ENCODE measurements at places on chromosomes 16 and 17.

DNA sequence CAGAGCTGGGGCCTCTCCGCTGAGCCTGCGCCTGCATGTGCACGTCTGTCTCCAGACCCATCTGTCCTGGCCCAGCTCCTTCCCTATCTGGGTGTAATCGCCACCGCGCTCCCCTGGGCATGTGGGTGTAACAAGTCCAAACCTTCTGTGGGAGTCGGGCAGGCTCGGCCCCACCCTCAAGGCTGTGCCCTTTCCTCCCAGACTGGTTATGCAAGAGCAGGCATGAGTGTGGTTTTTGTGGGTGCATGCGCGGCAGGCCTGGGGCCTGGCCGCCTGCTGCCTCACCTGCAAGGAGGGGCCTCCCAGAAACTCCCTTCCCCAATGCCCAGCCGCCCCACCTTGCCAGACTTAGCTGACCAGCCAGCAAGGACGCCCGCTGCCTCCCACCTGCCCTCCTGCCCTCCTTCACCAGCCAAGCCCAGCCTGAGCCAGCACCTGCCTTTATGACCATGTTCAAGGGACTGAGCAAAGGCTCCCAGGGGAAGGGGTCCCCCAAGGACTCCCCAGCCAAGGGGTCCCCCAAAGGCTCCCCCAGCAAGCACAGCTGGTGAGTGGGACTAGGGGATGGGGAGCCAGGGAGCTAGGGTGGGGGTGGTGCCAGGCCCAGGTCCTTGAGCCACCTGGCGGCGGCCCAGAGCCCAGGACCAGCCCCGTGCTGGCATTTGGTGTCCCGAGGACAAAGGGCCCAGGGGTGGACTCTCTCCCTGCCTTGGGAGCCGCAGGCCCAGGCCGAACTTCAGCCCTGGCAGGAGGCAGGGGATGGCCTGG is at the start of gene EVPLL:
Gene EVPLL, plus strand, starts transcription at position 342 of the 768 bp plus-strand sequence. CDS start 3,160 bp downstream, outside the sequence.
- DNase-seq, result peak; percentile 20

DNA sequence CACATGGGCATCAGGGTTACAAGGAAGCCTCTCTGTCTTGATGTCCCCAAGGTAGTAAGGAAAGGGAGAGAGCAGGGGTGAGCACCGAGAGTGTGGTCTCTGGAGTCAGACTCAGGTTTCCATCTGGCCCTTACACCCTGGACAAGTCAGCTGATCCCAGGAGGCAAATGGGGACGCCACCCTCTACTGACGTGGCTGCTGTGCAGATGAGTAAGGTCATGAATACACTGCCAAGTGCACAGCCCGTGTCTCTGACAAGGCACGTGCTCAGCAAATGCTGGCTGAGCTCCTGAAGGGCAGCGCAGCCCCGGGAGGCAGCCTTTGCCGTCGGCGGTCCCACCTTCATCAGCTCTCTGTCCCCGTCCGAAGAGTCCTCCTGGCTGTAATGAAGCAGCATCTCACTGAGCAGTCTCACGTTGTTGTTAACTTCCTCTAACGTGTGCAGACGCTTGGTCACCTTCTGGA is 19.4 kb downstream of the GGA3 start:
- peak; percentile 44 for DNase-seq

DNA sequence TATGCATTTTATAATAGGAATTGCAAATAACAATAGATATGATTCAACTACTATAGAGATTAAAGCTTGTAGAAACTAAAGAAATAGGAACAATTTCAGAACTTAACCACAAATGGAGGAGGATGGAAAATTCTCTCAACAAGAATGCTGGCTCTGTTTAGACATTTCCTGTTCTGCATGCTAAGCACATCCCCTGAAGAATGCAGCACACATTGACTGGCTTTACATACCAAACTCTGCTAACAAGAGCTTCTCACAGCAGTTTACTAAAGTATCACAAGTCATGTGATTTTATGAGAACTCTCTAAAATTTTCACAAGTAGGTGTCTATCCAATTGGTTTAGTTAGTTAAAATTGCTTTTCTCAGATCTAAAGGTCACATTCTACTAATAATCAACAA is 85.2 kb downstream of the SPAG9 start:
- DNase-seq, result peak; percentile 70

DNA sequence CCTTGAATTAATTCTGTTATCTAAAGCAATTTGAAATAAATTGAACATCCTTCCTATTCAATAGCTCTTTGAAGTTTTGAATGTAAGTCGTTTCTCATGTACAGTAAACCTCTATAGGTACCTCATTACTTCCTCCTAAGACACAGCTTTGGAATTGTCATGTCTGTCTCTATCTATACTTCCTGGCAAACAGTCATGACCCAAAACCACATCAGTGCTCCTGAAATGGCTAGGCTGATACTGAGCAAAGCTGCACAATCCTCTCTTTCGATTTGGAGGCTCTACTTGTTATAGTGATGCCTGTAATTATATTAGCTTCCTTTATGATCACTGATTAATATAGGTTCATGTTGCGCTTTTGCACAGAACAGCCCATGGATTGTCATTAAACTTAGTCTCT is 110.1 kb downstream of the ADAMTS18 start:
- no peak for DNase-seq

DNA sequence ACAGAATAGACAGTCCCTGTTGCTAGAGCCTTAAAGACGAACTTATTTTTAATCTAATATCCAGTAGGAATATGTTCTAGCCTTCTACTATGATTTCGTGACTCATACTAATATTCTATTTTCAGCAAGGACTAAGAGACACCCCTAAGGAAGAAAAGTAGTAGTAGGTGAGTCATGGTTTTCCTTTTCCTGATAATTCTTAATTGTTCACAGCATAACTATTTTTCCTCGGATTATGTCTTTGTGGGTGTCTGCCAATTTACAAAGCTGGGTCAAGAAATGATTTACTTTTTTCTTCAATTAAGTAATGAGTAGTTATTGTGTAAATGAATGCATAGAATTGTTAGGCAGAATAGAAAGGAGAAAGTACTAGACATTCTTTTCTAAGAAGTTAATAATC is 292.2 kb downstream of the TOX3 start:
- DNase-seq, result no peak

GRCh38 chr17:18916816-18917500 is 35.0 kb upstream of the SLC5A10 start:
- peak; percentile 31 for DNase-seq

DNA sequence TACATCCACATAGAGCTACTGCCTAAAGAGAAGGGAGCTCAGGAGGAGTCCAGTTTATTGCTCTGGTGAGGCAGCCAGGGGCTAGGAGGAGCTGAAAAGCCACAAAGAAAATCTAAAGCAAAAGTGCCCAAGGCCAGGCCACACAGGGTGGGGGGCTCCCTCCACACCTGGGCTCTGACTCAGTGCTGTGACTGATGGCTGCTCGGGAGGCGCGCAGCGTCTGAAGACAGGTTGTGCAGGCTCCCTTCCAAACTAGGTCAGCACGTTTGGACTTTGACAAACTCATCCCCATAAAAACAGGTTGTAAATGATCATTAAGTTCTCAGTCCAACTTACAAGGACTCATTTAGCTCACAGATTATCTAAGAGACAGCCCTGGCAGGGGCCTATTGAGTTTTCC is 22.2 kb upstream of the LCMT1 start:
- DNase-seq, result no peak

DNA sequence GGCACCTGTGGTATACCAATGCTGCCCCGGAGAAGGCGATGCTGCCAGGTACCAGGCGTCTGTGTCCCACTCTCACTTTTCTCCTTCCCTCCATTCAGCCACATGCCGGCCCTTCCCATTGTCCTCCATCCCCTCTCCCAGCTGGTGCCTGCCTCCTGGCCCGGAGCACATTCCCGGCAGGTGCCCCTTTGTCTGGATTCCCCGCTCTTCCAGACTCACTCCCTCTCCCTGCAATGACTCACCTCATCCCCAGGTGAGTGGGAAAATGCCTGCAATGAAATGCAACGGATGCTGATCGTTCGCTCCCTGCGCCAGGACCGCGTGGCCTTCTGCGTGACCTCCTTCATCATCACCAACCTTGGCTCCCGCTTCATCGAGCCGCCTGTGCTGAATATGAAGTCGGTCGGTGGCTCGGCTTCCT is 10.4 kb upstream of the KDM6B start:
- no peak for DNase-seq

DNA sequence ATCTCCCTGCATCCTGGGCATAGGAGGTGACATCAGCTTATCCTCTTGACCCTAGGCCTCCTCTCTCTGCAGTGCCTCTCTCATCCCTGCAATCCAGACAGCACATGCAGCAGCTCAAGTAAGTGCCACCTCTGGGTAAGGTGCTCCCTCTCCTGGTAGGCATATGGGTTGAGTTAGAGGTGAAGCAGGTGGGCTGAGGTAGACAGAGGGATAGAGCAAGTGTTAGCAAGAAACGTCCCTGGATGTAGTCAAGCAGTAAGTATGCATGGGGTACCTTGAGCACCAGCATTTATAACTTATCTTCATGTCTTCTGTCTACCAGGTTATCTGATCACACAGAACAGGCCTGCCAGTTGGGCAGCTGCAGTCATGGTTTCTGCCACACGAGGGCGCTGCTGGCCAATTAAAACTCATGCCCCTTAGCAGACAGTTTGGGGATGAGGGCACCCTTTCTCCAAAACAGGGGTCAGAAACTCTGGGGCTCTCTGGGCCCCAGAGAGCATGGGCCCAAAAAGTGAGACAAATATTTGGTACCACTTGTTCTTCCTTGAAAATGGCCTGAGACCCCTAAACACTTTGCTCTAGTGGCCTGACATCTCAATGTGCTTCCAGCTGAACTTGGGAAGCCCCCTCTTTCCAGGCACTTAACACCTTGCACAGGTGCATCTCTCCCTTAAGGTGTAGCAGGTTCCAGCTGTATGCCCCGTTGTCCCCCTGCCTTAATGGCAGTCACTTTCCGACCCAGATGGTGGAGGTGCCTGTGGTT is 59.8 kb downstream of the NEUROD2 start:
- DNase-seq, result peak; percentile 82

- no peak for DNase-seq
Observed at GRCh38 chr16:22635357-22635761, 124.7 kb downstream of the NPIPB5 start.

DNA sequence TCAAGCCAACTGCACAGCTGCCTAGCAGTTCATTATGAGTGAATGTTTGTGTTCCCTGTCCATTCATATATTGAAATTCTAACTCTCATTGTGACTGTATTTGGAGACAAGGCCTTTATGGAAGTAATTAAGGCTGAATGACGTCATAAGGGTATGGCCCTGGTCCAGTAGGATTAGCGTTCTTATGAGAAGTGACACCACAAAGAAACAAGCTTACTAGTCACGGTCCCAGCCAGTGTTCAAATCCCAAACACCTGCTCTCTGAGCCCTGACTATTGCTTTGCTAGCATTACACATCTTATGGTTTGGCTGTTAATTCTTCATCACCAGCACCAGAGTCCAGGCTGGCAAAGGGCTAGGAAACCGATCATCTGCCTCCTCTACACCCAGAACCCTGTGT is 2.2 kb downstream of the ZNF668 start:
- peak; percentile 45 for DNase-seq

- no peak for DNase-seq
Observed at GRCh38 chr17:80222376-80223141, 2.3 kb downstream of the SLC26A11 start.

DNA sequence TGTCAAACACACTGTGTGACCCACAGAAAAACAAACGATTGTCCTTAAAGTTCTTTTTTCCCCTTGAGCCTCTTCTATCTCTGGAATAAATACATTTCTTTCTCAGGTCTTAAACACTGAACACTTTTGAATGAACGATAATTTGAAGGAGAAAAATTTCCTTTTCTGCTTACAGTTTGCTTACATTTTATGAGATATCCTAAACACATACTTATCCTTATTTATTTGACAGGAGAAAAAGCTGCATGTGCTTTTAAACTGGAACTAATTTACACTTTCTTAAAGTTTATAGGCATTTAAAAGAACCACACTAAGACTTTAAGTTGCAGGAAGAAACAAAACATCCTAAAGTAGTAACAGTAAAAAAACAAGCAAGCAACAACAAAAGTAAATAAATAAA is 4.7 kb upstream of the IGF2BP1 start:
- no peak for DNase-seq

DNA sequence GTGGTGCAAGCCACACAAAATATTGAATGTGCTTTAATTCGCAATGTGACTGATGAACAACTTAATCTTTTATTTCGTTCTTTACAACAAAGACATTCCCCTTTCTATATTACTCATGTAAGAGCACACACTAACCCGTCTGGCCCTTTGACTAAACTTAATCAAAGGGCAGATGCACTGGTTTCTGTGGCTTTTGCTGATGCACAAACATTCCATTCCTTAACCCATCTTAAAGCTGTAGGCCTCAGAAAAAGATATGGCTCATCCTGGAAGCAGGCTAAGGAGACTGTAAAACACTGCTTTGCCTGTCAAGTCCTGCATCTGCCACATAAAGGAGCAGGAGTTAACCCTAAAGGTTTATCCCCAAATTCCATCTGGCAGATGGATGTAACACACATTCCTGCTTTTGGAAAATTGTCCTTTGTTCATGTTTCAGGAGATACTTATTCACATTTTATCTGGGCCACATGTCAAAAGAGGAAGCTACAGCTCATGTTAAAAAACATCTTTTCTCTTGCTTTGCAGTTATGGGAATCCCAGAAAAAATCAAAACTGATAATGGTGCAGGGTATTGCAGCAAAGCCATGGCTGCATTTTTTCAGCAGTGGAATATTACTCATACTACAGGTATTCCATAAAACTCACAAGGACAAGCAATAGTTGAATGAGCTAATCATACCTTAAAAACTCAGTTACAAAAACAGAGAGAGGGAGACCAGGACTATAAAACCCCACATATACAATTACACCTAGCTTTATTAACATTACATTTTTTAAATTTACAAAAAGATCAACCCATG is 137.2 kb downstream of the AHSP start:
- no peak for DNase-seq

DNA sequence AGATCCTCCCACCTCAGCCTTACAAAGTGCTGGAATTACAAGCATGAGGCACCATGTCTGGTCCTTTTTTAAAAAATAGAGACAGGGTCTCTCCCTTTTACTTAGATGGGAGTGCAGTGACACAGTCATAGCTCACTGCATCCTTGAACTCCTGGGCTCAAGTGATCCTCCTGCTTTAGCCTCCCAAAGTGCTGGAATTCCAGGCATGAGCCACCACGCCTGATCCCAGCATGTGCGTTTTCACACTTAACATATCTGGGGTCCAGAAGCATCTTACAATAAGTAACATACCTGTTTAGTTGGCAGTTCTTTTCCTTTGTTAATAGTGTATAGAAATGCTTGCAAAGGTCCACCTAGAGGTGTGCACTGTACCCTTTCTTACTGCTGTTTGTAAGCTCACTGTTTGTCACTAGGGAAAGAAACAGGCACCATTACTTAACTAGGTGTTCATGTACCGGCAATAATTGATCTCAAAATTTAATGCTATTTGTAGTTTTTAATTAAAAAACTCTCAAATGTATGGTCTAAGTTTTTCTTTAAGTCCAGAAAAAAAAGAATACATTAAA is 221.7 kb downstream of the RPTOR start:
- no peak for DNase-seq

Data from GM03348 (cell line).